ENCODE measurements at places on chromosomes 5 and 9. TPM values are rescaled to one million over a fixed set of nuclear protein-coding genes. Genes with fewer than 3 reads are reported as not detected.

- no peaks in the 10 kb centered on the region for H3K27me3 ChIP-seq
- H3K4me1 ChIP-seq, result no peaks in the 10 kb centered on the region
- H3K27ac ChIP-seq, result no peak overlapping the region
- no peaks in the 10 kb centered on the region for H3K36me3 ChIP-seq
- H3K4me3 ChIP-seq, result no peak overlapping the region
These were observed 340.4 kb downstream of the CTNND2 start for GRCh38 chr5:11563822-11564221.

GRCh38 chr9:72140586-72140985 lies 8.7 kb upstream of the GDA start:
- no peaks in the 10 kb centered on the region for H3K27me3 ChIP-seq
- H3K4me3 ChIP-seq, result no peak overlapping the region
- no peak for DNase-seq
- no peaks in the 10 kb centered on the region for H3K4me1 ChIP-seq
- H3K27ac ChIP-seq, result no peak overlapping the region
- no peaks in the 10 kb centered on the region for H3K36me3 ChIP-seq

DNA sequence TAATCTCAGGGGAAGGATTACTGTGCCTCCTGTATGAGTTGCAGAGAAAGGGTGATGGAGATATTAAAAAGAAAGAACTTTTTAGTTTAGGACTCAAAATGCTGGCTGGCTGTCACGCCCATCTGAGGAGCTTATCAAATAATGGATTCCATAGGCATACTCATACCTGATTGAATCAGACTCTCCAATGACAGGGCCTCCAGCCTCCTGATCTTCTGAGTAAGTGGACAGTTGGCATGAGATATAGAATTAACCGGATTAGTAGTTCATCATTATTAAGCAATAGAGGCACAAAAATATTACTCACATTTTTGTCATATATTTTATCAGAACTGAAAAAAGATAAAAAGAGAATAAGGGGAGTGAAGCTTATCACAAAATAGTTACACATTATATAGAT lies 157.0 kb upstream of the RASA1 start:
- no peak overlapping the region for H3K4me3 ChIP-seq
- peaks cover 20% of the 10 kb centered on the region for H3K4me1 ChIP-seq
- DNase-seq, result no peak
- no peaks in the 10 kb centered on the region for H3K36me3 ChIP-seq
- H3K27me3 ChIP-seq, result no peaks in the 10 kb centered on the region
- H3K27ac ChIP-seq, result no peak overlapping the region

DNA sequence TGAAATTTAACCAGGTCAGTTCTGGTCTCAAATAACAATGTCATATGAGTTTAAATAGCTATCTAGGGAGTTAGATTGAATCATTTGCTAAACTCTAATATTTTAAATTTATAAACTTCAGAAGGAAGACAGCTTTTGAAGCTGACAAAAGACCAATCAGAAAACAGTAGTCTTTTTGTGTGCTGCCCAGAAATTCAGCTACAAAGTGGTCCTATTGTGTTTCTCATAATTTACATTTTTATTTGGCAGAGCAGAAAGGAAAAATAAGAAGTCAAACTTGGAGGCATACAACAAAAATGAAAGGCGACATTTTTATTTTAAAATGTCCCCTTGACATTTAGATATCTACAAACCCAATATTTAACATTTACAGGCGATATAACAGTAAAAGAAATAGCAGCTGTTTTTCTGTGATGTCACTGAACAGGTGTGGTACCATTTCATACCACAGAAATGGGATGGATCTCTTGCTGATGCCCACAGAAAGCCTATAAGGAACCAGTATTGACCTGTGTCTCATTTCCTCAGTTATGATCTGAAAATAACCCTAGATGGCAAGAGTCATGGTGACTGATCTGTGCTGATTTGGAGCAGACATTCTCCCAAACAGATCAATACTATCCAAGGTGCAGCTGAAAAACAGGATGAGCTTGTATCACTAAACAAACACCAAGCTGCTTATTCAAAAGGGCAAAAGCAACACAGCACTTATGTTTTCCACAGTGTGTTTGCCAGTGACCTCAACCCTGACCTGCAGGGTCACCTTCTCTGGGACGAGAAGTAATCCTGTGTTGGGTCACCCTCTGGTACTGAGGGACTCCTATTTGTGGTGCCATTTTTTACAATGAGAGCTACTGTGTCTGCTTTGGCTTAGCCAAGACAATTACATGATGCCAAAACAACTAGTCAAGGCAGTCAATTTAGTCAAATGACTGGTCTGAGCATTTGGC lies 3.6 kb upstream of the FST start:
- H3K36me3 ChIP-seq, result no peaks in the 10 kb centered on the region
- H3K4me1 ChIP-seq, result peaks cover 5% of the 10 kb centered on the region
- no peak for DNase-seq
- no peak overlapping the region for H3K4me3 ChIP-seq

DNA sequence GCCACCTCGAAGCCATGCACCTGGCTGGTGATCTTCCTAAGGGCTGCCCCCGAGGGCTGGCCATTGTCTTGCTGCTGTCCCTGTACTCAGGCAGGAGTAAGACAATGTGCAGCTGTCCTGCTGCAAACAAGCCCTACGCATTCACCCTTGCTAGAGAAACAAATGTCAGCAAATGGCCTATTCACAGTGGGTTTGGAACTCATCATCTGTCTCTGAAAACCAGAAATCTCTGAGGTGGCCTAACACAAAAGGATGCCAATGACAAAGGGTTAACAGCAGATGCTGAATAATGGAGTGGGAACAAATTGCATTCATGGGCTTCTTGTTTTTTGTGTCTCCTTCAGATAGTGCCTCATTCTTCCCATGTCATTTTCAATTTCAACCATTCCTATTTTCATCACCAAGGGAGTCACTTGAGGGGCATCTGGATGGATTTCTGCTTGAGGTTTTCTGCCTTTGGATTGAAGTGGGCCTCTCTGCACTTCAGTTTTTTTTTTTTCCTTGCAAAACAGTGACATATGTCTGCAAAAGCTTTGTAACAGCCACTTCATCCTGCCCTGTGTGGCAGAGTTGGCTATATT lies 261.6 kb upstream of the VLDLR start:
- H3K27ac ChIP-seq, result no peak overlapping the region
- no peaks in the 10 kb centered on the region for H3K27me3 ChIP-seq
- DNase-seq, result no peak
- H3K36me3 ChIP-seq, result no peaks in the 10 kb centered on the region
- H3K4me3 ChIP-seq, result no peak overlapping the region
- H3K4me1 ChIP-seq, result no peaks in the 10 kb centered on the region

The DND1 gene
- 1.4 TPM for total RNA-seq

The SPATA31C1 gene
- not detected for total RNA-seq

DNA sequence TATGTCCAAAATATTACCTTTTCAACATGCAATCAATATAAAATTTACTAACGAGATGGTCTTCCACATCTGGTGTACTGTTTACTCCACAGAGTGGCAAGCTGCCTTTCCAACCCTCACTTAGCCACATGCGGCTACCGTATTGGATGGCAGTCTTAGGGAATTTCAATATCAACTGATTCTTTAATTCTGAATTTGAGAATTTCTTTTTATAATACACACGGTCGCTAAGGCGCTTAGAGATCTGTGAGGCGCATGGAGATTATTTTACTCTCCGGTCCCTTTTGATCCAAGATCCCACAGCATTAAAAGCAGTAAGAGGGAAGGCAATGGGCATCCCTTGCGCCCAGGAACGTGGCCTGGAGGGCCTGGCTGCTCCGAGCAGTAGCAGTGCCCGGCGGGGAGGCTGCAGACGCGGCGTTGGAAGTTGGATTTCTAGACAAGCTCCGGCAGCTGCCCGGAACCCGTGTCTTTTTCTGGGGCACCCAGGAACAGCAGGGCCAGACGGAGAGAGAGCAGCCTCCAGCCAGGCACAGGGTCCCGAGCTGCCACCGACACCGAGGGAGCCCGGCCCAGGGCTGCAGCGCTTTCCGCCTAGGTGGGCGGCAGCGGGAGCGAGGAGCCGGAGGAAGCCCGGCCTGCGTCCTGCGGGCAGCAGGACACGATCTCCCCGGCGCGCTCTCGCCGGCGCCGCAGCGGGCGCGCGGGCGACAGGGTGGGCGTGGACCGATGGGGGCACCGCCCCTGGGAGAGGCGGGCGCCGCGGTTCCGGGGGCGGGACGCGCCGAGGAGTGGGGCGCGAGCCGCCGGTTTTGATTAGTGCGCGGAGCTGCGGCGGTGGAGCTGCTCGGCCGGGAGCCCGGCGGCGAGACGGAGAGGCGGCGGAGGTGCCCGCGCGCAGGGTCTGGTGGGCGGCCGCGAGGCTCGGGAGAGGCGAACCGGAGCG lies at the start of gene UGCG:
TSS of gene UGCG (plus strand) at position 819 of the 946 bp plus-strand sequence. CDS start 402 bp downstream, outside the sequence.
- H3K36me3 ChIP-seq, result no peaks in the 10 kb centered on the region
- H3K4me3 ChIP-seq, result peak within 1 kb of the TSS; percentile 94
- no peaks in the 10 kb centered on the region for H3K4me1 ChIP-seq
- DNase-seq, result peak; percentile 79
- peak within 1 kb of the TSS; percentile 90 for H3K27ac ChIP-seq
- no peaks in the 10 kb centered on the region for H3K27me3 ChIP-seq

DNA sequence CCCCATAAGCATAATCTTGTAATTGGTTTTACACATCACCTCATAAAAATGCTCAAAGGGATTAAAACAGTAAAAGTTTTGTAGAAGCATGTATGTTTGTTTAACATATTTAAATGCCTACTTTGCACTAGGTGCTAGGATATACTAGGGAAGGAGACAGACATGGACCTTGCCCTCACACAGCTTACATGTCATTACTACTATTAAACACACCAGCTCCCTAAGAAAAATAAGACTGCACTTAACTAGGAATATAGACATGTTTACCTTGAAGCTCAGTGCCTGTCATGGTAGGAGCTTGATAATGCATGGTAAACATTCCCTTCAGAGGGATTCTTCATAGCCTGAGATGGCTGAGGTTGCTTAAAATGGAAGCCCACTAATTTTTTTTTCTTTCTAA lies 6.2 kb downstream of the SHLD3 start:
- peaks cover 11% of the 10 kb centered on the region for H3K36me3 ChIP-seq
- no peak overlapping the region for H3K27ac ChIP-seq
- H3K4me3 ChIP-seq, result no peak overlapping the region
- no peak for DNase-seq
- H3K27me3 ChIP-seq, result no peaks in the 10 kb centered on the region

GRCh38 chr5:80825786-80826460 lies 134.2 kb upstream of the RASGRF2 start:
- no peak overlapping the region for H3K4me3 ChIP-seq
- H3K27me3 ChIP-seq, result no peaks in the 10 kb centered on the region
- DNase-seq, result no peak
- no peaks in the 10 kb centered on the region for H3K4me1 ChIP-seq

GRCh38 chr5:157713830-157714595 lies 17.2 kb upstream of the THG1L start:
- peak; percentile 38 for DNase-seq
- H3K4me1 ChIP-seq, result peaks cover 30% of the 10 kb centered on the region
- H3K27ac ChIP-seq, result peak overlapping the region; percentile 24
- no peaks in the 10 kb centered on the region for H3K36me3 ChIP-seq

DNA sequence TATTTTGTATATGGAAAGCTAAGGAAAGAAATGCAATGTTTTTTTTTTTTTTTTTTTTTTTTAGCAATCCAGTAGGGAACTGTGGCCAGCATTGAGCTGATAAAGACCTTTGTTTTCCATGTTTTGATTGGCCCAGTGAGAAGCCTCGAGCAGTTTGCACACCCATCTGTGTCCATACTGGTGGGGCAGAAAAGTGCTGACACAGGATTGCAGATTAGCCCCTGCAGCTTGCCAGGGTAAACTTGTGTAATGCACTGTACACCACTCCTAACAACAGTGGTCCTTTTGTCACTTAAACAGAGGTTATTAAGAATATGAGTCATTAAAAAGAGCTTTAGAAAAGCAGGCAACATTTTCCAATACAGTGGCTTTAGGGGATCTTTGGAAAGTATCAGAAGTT lies 132.8 kb upstream of the CDKN2B start:
- H3K36me3 ChIP-seq, result no peaks in the 10 kb centered on the region
- H3K27ac ChIP-seq, result peak overlapping the region; percentile 68
- H3K27me3 ChIP-seq, result no peaks in the 10 kb centered on the region
- no peak overlapping the region for H3K4me3 ChIP-seq

The SCGB3A2 gene
- 0.82 TPM for total RNA-seq

DNA sequence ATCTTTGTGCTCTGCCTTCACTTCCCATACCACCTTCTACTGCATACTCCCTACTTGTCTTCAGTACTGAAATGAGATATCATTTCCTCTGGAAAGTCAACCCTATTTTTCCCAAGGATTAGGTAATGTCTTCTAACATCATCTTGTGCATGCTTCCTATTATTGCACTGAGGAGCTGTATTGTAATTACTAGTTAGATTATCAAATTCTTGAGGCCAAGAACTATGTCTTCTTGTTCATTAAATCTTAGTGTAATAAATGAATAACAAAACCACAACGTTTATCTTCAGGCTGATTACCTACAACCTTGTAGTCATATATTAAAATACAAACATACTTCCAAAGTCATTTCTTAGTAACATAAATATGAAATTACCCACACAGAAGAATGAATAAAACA lies 87.9 kb upstream of the POU5F2 start:
- H3K4me1 ChIP-seq, result peaks cover 5% of the 10 kb centered on the region
- DNase-seq, result peak; percentile 81
- H3K4me3 ChIP-seq, result no peak overlapping the region
- H3K27ac ChIP-seq, result no peak overlapping the region
- H3K27me3 ChIP-seq, result no peaks in the 10 kb centered on the region
- no peaks in the 10 kb centered on the region for H3K36me3 ChIP-seq

DNA sequence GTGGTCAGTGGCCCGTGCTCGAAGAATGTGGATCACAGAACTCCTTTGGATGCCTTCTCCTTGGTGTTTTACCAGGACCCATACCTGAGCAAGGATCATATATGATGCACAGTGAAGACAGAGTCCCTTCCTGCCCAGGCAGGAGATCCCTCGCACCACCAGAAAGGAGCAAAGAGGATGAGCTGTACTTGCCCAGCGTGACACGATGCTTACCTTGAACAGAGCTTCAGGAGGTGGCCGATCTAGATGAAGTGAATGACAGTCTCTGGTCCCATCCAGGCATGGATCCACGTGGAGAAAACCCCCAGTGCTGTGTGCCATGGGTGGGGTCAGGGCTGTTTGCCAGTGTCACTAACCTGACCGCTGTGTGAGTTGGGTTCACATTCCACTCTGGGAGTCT lies 455.4 kb downstream of the GADD45G start:
- H3K36me3 ChIP-seq, result no peaks in the 10 kb centered on the region
- H3K4me3 ChIP-seq, result no peak overlapping the region
- no peak overlapping the region for H3K27ac ChIP-seq
- no peaks in the 10 kb centered on the region for H3K27me3 ChIP-seq

The RAPGEF6 gene
- 14.9 TPM for total RNA-seq
